ENCODE measurements at places on chromosomes 5 and 9.
A peak's percentile ranks its signal among the peaks of the same experiment; 100 is the strongest.

- no peak for DNase-seq
Observed at GRCh38 chr9:114300153-114300845, 22.6 kb upstream of the ORM1 start.

DNA sequence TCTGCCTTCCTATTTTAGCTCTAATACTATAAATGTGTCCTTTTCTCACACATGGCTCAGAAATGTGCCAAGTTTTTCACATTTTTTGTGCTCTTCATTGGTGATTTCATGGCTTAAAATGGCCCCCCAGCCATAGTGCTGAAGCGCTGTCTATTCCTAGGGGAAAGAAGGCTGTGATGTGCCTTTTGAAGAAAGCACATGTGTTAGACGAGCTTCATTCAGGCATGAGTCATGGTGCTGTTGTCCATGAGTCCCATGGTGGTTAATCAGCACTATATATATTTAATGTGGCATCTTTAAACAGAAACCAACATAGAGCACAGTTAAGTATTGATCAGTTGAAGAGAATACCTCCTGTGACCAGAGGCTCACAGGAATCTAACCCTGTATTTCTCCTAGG is 55.8 kb downstream of the PDE8B start:
- no peak for DNase-seq

DNA sequence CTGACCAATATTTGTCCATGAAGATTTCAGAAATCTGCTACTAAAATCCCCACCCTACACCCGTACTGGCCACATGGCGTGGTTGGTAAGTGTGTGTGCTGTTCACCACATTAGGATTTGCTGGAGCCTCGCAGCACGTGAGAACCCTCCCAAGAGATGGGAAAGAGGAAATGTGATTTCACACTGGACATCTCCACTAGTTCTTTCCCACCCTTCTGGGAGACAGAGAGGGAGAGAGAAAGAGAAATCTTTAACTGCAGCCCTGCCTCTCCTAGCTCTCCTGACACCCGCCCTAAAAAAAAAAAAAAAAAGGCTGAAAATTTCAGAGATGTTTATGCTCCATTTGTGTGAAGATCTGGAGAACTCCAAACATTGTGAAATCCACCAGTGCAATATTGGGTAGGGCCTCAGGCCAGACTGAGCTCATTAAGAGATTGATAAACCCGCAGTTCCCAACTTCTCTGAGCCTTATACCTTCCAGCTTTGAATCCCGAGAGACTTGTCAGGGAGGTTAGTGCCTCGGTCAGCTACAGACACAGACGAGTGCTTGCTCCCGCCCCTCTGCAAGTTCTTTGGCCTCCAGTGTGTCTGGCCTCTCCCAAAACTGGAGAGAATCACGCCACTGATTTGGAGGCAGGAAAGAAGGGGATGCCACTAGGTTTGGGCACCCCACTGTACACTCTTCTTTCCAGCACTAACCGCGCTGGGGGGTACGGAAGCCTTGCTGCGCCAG is 1.9 kb downstream of the SPRY4 start:
- DNase-seq: no peak

- no peak for DNase-seq
Observed at GRCh38 chr5:136382071-136382470, 16.7 kb upstream of the TRPC7 start.

DNA sequence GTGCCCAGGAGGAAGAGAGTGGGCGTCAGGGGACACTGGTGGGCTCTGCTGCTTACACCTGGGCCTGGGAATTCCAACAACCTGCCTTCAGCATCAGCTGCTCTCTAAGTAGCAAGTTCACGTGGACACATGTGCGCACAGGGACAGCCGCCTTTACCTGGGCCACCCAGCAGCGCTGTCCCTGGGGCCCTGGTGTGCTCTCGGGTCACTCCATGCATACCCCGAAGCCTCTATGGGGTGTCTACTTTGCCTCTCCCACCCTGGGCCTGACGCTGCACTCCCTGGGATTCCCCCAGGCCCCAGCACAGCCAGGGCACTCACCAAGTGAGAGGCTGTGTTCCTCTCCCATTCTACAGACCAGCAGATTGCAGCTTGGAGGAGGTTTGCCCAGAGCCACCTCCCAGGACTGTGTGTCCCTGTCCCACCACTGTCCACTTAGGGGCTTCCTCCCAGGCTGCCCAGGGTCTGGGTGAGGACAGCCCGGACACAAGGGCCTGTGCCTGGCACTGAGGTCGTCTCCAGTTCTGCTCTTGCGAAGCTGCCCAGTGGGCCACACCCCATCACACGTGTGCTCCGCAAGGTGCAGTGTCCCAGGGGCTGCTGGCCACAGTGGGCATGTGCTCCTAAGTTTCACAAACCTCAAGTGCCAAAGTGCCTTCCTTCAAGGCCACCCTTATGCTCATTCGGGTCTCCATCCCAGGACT is 5.9 kb downstream of the NINJ1 start:
- DNase-seq: no peak

- DNase-seq: no peak
Observed at GRCh38 chr9:113808391-113809358, 67.4 kb upstream of the ZNF618 start.

DNA sequence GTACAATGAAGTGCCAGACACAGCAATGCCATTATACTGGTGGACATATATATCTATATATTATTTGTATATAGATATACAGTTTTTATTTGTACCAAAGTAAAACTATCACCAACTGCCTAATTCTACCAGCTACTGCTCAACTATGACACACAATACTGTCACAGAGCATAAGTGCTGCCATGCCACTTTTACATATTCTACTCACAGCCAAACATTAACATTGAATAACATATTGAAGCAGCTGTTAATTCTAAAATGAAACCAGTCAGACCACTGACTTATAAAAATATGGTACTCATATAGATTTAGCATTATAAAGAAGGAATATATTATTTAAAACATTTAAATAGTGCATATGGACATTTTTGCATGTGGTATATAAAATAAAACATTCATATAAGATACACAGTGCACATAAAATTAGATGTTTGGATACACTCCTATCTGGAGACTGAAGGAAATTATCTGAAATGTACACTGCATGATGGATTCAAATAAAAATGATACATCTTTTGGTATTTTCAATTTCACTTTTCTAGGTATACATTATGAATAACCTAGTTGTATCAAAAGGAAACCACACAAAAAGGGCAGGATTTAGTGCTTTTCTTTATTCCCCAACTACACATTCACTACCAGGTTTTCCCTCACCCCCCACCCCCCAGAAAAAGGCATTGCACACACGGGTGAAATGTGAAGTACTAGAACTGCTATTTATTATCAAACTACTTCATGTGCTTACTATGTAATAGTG is 48.9 kb downstream of the PKD2L2 start:
- no peak for DNase-seq

DNA sequence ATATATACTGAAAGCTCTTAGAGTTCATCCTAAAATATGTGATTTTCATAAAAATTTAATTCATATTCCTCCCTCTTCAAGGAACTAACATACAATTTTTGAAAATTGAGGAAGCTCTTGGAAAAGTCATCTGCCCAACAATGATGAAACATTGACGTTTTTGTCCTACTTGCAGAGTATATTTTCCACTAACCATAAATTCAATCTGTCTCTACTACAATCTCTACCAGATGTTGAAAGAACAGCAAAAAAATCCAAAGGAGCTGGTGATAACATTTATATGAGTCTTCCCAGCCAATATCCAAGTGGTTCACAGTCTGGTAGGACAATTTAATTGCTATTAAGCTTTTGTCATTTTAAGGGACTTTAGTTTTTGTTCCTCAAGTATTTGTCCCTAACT is 81.1 kb upstream of the NR3C1 start:
- no peak for DNase-seq

DNA sequence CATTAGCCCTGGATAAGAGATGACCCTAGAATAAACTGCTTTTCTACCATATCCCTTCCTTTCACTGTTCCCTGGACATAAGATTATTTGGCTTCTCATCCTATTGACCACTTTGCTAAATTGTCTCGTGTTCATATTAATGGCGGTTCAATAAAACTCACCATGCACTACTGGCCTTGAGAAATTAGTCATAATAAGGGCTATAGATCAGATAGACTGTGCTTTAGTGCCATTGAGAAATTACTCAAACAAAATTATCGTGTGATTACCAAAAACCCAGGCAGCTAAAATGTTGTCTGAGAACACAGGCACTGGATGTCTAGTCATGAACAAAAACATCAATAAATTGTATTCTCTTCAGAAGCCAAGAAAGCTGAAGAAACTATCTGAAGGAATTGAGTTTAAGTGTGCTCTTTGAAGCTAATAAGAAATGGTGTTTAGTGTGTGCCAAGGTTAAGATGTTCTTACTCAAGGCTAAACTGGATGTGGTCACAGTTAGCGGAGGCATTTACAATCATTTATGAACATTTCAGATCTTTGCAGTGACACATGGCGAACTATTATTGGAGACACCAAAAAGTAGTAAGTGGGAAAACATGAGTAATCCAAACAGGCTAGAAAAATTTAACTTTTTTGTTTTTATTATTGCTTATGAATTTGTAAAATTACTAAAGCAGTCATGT is 460.4 kb upstream of the RORB start:
- no peak for DNase-seq

DNA sequence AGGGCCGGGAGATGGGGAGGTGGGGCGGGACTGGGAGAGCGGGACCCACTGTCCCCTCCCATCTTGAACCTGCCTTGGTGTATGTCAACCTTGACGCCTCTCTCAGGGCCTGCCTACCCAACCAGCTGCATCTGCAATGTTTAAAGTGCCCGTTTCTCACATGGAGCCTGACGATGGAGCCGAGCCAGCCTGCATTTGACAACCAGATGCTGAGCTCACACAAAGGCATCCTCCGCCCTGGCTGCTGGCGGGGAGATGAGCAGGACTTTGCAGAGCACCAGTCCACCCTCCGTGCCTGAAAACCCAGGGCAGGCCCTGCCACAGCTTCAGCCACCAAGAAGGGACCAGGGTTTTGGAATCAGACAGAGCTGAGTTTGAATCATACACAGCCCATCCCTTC is 141.1 kb upstream of the SMIM23 start:
- no peak for DNase-seq

- DNase-seq: peak; percentile 80
Observed at GRCh38 chr9:70079417-70080037, 35.9 kb downstream of the MAMDC2 start.

GRCh38 chr9:125929846-125930245 is 182.7 kb downstream of the PBX3 start:
- no peak for DNase-seq

- DNase-seq: no peak
Observed at GRCh38 chr5:52015760-52016159, 632.5 kb downstream of the ISL1 start.

- no peak for DNase-seq
Observed at GRCh38 chr9:129869585-129870501, 34.6 kb downstream of the USP20 start.

GRCh38 chr5:80736730-80737129 is 81.9 kb upstream of the DHFR start:
- no peak for DNase-seq

DNA sequence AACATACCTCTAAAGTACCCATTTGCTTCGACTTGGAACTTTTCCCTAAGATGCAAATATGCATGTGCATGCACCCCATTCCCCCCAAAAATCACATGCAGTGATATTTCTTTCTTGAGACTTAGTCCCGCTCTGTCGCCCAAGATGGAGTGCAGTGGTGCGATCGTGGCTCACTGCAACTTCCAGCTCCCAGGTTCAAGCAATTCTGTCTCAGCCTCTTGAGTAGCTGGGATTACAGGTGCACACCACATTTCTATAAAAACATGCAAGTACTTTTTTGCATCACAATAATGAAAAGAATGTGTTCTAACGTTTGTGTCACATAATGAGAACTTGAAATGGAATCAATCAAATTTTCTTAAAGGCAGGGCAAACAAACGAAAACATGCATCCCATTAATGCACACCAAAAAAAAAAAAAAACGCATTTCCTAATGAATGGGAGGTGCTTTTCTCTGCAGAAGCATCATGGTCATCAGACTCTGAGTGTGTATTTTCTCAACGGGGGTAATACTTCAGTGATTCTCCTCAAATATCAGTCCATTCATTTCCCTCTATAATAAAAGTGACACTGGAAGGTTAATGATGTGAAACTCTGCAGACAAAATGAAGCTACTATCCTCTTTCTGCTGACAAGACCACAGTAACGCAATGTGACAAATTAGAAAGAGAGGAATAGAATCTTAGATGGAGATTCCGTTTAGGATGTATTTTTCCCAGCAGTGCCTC is 389.4 kb downstream of the CTNND2 start:
- DNase-seq: no peak

DNA sequence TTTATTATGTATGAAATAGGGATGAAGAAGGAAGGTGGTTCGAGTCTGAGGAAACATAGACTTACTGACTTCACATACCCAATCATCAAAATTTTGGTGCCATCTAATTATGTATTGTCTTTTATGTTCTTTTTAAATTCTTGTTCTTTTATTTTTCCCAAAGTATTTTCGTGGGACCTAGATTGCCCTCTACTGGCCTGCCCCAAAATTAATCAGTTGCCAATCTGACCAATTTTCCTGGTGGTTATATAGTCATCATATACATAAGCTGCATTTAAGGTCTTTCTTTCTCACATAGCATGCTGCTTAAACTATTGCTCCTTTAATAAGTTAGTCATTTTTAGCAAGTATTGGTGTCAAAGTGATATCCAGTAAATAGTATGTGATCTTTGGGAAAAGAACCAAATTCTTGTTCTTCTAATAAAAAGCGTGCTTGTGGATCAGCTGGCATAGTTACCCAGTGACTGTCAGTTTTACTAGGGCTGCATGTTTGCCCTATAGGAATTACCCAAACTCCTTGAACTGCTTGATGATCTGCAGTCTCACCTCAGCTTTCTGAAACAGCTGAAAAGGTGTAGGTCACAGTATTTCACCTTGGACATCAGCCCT is 223.5 kb downstream of the SH3GL2 start:
- DNase-seq: no peak

DNA sequence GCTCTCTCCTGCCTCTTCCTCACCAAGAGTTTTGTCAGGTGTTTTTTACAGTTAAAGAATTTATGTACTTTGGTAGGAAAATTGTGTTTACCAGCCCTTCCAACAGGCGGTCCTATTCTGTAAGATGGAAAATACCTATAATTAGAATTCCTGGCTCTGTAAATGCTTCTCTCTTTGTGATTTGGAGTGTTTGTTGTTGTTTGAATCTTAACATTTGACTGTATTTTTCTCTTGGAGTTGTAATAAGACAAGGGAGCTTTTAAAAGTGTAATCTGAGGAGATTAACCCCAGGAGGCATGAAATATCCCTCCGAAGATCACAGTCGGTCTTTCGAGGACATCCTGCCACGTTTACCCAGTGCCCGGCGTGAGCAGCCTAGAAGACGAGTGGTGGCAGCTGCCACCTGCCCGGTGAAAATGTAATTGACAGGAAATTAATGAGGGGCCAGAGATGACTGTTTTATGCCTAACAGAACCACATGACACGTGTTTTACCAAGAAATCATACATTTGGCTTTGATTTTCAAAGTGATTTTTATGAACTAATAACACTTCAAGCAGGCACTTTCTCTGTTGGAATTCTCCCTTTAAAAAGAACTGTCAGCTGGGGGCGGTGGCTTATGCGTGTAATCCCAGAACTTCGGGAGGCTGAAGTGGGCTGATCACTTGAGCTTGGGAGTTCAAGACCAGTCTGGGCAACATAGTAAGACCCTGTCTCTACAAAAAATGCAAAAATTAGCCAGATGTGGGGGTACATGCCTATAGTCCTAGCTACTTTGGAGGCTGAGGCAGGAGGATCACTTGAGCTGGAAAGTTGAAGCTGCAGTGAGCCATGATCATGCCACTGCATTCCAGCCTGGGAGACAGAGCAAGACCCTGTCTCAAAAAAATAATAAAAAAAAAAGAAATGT is 20.0 kb downstream of the ANKRD33B start:
- DNase-seq: peak; percentile 43

GRCh38 chr5:127567026-127567768 is 49.8 kb downstream of the PRRC1 start:
- DNase-seq: no peak

GRCh38 chr5:125381290-125381689 is 634.9 kb upstream of the ZNF608 start:
- DNase-seq: no peak

All from NCI-H1417 treated with DMSO at 0.1 percent for 48 hours (cell line).